Omental fat pad (tissue), 4 donors: ENCODE measurements at places on chromosomes 3 and 15.
A peak's percentile ranks its signal among the peaks of the same experiment; 100 is the strongest.

GRCh38 chr3:153448151-153448829 lies 286.3 kb downstream of the RAP2B start:
- no peak for DNase-seq

- DNase-seq = no peak
Measured at GRCh38 chr15:65305150-65305758, 777 bp downstream of the RNU5B-1 start.

- DNase-seq = peak; percentile 54
Measured at GRCh38 chr15:90184119-90184785, 16.9 kb upstream of the SEMA4B start.

DNA sequence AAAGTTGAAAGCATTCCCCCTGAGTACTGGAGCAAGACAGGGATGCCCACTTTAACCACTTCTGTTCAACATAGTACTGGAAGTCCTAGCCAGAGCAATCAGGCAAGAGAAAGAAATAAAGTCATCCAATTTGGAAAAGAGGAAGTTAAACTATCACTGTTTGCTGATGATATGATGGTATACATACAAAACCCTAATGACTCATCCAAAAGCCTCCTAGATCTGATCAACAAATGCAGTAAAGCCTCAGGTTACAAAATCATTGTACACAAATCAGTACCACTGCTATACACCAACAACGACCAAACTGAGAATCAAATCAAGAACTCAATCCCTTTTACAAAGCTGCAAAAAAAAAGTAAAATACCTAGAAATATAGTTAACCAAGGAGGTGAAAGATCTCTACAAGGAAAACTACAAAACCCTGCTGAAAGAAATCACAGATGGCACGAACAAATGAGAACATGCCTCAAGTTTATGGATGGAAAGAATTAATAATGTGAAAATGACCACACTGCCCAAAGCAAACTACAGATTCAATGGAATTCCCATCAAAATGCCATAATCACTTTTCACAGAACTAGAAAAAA lies 40.3 kb downstream of the RPL39L start:
- no peak for DNase-seq

DNA sequence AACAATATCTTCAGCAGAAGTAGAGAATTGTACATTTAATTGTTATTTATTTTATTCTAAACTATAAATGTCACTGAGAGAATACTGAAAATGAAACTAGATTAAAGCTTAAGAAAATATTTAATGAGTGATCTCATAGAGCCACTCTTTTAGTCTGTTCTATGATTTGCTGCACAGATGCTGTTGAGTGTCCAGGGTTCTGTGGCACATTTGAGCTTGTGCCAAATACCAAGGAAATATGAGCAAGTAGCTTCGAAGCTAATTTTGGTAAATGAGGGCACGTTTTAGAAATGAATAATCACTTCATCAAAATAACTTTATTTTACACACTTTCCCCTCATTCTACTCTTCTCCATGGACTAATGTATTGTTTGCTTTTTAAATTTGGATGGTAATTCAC lies 53.6 kb upstream of the THRB start:
- DNase-seq = no peak

- DNase-seq = no peak
Measured at GRCh38 chr3:120566243-120566975, 29.7 kb upstream of the NDUFB4 start.

DNA sequence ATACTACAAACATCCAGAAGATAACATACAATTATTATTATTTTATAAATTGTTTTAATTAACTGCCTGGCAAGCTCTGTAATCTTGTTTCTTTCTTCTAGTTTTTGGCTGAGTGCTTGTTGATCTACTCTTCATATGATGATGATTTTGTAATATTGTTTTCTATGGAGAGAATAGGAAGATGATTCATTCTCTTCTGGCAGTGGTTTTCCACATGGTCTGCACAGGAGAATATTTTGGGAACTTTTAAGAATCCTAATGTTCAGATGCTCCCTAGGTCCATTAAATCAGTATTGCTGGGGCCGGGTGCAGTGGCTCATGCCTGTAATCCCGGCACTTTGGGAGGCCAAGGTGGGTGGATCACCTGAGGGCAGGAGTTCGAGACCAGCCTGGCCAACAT lies 37.6 kb downstream of the CACNA2D3 start:
- no peak for DNase-seq

GRCh38 chr3:94616833-94617232 lies 554.0 kb downstream of the NSUN3 start:
- DNase-seq = no peak

DNA sequence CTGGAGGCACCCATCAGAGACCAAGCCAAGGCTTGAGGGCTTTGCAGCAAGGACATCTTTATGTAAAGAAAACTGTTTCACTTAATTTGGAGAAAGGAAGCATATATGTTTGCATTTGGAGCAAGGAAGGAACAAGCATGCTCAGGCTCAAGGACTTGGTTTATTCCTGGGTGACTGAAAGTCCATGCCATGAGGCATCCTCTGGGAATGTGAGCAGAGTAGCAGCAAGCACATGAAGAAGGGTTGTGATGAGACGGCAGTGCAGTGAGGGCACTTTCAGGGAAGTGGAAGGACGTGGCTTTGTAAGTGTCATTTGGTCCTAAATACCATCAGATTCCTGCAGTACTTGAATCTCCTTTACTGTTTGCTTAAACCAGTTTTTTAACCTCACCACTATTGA lies 26.8 kb downstream of the POLG start:
- no peak for DNase-seq

DNA sequence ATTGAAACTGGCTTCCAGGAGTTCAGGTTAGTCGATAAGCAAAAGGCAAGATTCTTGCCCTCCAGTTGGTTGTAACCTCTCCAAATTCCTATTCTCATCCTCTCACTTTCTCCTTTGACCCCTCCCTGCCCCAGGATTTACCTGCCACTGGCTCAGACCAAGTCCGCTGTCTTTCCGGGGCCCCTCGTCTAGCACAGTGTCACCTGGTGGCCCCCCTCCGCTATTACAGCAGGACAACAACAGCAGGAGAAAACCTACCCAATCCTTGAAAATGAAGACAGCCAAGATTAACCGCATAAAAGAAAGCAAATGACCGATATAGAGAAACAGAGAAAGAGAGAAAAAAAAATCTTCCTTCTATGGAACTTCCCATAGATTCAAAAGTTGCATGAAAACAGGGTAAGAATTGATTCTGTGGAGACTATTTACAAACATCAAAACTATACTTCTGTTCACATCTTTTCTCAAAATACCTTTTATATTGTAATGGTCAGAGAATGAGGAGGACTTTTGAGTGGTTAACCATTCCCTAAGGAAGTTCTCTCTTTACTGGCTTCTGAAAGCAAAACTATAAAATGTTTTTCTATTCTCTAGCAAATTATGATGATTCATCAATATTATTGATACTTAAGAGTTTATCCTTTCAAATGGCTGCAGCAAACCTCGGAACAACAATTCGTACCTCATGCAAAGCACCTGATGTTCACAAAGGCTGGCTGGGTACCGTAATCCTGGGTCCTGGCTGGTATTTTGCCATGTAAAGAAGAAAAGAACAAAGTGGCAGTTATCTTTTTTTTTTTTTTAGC lies 10.0 kb upstream of the ST8SIA2 start:
- no peak for DNase-seq

DNA sequence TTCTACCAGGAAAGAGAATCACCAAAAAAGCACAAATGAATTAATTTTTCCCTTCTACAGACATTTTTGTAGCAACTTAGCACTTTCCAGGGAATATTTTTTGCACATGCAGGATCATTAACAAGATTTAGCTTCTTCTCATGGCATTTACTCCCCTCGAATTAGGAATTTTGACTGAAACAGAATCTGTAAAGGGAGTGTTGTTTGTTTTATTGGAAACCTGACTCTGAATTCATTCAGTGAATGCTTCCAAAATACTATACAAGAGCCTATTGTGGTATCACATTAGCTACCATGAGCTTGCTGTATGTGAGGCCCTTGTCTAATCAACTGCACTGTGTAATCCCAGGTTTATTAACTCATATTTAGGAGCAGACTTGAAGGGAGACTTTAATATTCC lies 130.4 kb upstream of the ATP10A start:
- no peak for DNase-seq

GRCh38 chr3:65723985-65724384 lies 314.7 kb downstream of the MAGI1 start:
- DNase-seq = no peak

DNA sequence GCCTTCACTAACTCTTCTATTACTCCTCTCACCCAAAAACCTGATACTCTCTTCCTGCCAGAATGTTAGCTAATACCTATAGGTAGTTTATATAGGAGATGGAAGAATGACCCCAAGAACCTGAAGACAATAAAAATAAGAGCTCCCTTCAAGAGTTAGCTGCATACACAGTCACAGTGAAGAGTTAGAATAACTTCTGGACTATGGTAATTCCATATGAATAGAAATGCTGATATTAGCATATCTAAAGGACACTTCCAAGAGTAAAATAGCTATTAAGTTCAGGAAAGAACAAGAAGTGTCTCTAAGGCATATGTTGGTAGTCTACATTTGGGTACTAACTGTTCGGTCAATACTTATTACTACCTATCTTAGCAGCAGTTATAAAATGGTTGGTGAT lies 134.2 kb downstream of the VGLL3 start:
- no peak for DNase-seq

- DNase-seq = no peak
Measured at GRCh38 chr3:128078875-128079274, 26.6 kb downstream of the SEC61A1 start.
